Diencephalon (tissue), 1 donor: ENCODE measurements at places on chromosomes 1 and 21. TPM values are rescaled to one million over a fixed set of nuclear protein-coding genes. Genes with fewer than 3 reads are reported as not detected.

The ARHGAP30 gene
- total RNA-seq = 1.6 TPM

The RCSD1 gene
- total RNA-seq = 7.4 TPM

The THEM5 gene
- total RNA-seq = not detected

The TMIGD3 gene
- 4.8 TPM for total RNA-seq

The IQGAP3 gene
- 3.5 TPM for total RNA-seq

The ZBED6 gene
- total RNA-seq = 8.1 TPM

The GBP4 gene
- total RNA-seq = 1.8 TPM

The ACKR1 gene
- total RNA-seq = 0.92 TPM

The PHC2 gene
- total RNA-seq = 38.5 TPM

The DEDD gene
- 24.7 TPM for total RNA-seq

The OVAAL gene
- total RNA-seq = not detected

The CCDC27 gene
- total RNA-seq = not detected

The FCER1G gene
- total RNA-seq = 5.3 TPM

The FLG2 gene
- not detected for total RNA-seq

The PLA2G2E gene
- not detected for total RNA-seq

The CHI3L1 gene
- 1.2 TPM for total RNA-seq

The CHD5 gene
- 64.1 TPM for total RNA-seq

The CELA3B gene
- not detected for total RNA-seq

The KRTAP20-2 gene
- total RNA-seq = not detected

The TACSTD2 gene
- total RNA-seq = 0.23 TPM

The TDRD5 gene
- total RNA-seq = 4.6 TPM

The OR6N1 gene
- total RNA-seq = not detected

The PERM1 gene
- not detected for total RNA-seq

The IGSF21 gene
- 78.2 TPM for total RNA-seq

The CRNN gene
- total RNA-seq = not detected

The AMY1B gene
- not detected for total RNA-seq

The RXFP4 gene
- not detected for total RNA-seq

The CRP gene
- total RNA-seq = not detected

The CD2 gene
- not detected for total RNA-seq

The TENT5C gene
- total RNA-seq = 8.8 TPM

The SUSD4 gene
- total RNA-seq = 50.1 TPM

The PTPRU gene
- 39.7 TPM for total RNA-seq
